Stimulated activated CD4-positive, alpha-beta T cell treated with anti-CD3 and anti-CD28 coated beads, TNF-alpha, amount 100 ng/mL, for 1 hour (primary cell): ENCODE measurements at places on chromosomes 1 and 21.

GRCh38 chr1:46520063-46520911 lies 30.7 kb downstream of the DMBX1 start:
- no peak for DNase-seq

DNA sequence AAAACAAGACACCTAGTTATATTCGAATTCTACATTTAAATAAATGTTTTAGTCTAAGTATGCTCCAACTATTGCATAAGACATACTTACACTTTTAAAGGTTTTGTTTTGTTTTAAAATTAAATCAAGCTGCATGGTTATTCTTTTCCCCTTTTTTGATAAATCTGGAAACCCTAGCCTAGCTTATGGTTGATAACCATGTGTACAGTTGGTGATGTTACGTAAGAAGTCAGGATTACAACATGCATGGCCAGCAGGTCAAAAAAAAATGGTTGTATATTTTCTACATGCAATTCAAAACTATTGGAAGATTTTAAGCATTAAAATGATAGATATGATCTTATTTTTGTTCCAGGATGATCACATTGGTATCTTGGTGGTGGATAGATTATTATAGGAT lies 1600.6 kb downstream of the PLA2G4A start:
- DNase-seq, result no peak

DNA sequence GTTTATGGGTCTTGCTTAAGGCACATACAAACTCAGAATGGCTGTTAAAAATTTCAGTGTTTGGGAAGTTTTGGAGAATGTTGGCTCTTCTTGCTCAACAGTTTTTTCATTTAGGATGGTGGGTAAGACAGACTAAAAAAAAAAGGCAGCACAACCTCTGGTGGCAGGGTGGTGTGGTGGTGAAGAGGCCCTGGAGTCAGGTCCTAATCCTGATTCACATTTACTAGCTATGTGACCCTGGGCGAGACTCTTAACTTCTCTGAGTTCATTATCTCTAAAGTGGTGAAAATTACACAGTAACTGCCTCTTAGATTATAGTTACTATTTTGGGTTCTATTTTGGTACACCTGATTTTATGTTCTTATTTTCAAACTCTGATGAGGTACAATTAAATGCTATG lies 11.6 kb downstream of the UAP1 start:
- DNase-seq, result no peak

DNA sequence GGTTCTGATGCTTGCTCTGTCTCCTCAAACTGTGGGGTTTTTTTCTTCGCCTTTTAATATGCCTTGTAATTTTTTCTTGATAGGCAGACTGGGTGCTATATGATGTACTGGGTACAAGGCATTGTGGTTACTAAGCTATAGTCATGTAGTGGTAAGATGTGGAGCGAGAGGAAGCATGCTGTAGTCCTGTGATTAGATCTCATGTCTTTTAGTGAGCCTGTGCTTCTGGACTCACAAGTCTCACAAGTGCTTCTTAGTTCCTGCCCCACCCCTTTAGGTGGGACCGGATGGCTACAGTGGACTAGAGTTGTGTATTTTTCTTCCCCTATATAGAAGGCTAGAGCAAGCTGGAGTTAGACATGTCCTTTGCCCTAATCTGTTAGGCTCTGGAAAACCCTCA lies 178.7 kb downstream of the DNM3 start:
- no peak for DNase-seq

- DNase-seq, result no peak
Measured at GRCh38 chr1:177793900-177794299, 176.0 kb downstream of the SEC16B start.
